Motor neuron (in vitro differentiated cells): ENCODE measurements at places on chromosomes 3 and 15. TPM values are rescaled to one million over a fixed set of nuclear protein-coding genes. Genes with fewer than 3 reads are reported as not detected.

DNA sequence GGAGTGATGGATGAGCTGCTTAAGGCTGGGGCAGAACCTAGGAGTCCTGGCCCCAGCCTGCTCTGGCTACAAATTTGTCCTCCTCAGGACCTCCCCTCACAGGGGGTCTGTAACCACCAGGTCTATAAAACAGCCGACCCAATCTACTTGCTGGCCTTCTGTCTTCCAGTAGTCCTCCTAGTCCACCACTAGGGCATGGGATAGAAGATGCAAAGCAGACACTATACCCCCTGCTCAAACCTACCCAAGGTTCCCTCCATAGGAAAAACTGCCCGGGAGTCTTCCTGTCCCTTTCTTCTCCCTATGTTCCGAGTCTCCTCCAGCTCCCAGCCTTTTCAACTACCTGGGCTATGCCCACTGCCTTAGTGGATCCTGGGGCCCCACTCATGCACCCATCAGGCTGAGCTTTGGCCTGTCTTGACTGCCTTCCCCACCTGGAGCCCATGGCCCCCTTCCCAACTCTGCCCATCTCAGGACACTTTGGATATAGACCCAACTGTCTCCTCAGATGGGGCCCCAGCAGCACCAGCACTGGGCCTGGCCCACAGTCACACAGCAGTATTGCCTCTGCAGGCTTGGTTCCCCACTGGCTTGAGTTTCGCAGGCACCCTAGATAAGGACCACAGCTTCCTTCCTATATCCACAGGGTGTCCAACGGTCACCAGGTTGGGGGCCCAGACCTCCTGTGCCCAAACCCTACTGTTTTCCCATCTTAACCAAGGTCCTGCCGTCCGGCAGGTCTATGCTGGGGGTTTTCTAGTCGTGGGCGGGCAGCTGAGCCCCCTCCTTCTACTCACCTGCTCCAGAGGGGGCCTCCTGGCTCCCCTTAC is 1.1 kb downstream of the HYAL3 start:
- ATAC-seq: no peak

GRCh38 chr3:64443546-64444381 is 218.5 kb upstream of the PRICKLE2 start:
- ATAC-seq: no peak

- ATAC-seq: no peak
Observed at GRCh38 chr15:56639631-56640030, 93.7 kb downstream of the ZNF280D start.

Gene LCTL
- 0.67 and 1.2 TPM in 2 replicates for total RNA-seq
